ENCODE measurements at places on chromosomes 11 and 22.

- DNase-seq, result peak; percentile 29
Measured at GRCh38 chr11:3614742-3615171, 27.0 kb downstream of the ART5 start.

DNA sequence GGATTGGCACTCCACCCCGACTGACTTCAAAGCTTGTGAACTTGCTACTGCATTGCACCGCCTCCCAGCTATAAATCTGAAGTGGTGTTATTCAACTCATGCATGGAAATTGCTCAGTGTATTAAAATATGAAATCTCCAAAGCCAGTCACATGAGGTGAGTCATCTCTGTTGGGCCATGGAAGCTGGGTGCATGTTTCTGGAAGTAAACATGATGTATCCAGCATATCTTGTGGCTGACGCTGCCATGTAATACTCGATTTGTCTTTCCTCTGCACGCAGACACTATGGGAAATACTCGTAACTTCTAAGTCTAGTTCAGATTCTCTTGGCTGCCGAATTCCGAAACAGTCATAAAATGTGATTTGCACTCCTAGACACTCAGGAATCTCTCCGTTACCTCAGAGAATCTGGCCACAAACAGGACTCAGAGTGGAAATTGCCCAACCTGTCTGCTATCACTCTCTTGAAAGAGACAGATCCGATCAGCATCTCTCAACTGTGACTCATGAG lies 154.9 kb upstream of the MPPED2 start:
- DNase-seq, result no peak

GRCh38 chr11:12172493-12173013 lies 62.2 kb downstream of the MICAL2 start:
- no peak for DNase-seq

DNA sequence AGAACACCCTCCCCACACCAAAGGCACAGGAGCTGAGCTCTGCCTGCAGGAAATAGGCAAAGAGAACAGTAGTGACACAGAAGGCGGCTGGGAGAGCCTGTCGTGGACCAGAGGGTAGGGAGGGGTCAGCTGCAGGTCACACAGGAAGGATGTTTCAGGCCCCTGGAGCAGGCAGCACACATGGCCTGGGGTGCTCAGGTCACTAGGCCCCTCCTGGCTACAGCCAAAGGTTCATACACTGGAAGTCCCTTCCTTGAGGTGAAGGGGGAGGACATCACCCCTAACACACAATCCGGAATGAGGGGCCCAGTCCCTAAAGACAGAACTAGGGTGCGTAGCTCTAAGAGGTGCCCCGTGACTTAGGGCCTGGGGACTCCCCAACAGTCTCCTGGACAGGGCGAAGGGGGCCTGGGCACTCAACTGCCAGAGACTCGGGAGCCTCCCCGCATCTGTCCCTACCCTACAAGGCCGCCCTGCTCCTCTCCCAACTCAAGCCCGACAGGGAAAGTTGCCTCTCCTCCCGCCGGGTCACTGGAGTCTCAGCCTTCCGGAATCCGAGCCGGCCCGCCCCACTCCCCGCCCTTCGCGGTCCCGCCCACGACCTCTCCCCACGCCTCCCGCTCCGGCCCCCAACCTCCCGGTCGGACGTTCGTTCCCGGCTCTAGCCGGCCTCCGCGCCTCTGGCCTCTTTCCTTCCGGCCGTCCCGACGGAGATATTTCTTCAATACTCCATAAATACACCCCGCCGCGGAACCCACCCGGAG lies at the start of gene CYB5R2:
TSS of gene CYB5R2 (minus strand) at position 541 of the 764 bp plus-strand sequence. CDS start 675 bp downstream, outside the sequence.
- peak; percentile 88 for DNase-seq

DNA sequence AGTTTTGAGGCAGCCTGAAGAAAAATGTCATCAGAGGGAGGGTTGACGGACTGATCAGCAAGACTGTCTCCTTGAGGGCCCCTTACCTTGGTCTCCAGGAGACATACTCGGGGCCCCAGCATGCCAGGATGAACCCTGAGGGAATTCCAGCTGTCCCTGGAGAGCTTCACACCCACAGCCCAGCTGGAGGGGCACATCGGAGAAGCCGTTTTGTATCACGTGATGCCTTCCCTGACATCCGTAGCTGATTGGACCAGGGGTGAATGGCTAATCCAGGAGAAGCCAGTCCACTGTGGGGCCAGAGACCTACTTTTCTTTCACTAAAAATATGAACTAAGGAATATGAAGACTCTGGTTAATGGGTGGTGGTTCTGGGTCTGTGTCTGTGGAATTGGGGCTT lies 86.0 kb upstream of the TP53I11 start:
- peak; percentile 10 for DNase-seq

DNA sequence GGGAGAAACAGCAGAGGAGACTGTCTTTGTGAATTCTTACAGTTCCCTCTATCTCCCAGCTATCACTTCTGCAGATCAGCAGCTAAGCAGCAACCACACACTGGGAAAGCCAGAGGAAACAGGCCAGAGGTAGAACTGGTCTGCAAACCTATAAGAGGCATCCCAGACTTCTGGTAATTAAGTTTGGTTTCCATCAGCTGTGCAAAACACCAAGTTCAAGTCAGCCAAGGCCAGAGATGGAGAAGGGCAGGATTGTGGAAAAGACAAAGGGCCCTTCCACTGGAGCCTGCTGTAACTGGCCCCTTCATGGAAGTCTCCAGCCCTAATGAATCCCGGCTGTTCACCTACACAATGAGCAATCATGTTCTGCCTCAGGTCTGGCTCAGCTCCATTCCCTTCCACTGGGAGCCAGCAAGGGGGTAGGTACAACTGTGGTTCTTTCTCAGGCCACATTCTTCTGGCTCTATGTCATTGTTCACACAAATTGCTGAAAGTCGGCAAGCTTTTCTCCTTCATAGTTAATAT lies 4.6 kb upstream of the PAMR1 start:
- DNase-seq, result peak; percentile 53

DNA sequence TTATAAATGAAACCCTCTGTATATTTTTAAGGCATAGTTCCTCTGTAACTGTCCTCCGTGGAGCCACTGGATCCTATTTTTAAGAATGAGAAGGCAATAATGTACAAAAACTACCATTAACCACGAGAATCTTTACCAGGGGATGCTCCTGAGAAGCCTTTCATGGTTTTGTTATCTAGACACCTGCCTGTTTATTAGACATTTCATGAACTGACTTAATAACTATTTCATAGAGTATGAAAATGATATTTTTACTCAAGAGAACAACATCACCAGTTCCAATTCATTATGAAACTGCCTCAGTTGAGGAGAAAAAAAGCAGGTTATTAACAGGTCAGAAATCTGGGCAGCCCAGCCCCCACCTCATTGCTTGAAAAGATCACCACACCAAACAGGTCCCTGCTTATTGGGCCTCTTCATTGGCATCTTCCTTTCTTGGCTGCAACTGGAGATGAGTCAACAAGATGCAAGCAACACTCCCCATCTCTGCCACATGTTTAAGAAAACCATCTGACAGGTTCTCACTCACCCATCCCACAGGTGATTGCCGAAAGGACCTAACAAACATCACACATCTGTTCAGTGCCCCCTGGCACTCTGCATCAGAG lies 27.8 kb downstream of the ETS1 start:
- DNase-seq, result no peak

- peak; percentile 55 for DNase-seq
Measured at GRCh38 chr11:34601085-34601444, 19.8 kb upstream of the EHF start.

DNA sequence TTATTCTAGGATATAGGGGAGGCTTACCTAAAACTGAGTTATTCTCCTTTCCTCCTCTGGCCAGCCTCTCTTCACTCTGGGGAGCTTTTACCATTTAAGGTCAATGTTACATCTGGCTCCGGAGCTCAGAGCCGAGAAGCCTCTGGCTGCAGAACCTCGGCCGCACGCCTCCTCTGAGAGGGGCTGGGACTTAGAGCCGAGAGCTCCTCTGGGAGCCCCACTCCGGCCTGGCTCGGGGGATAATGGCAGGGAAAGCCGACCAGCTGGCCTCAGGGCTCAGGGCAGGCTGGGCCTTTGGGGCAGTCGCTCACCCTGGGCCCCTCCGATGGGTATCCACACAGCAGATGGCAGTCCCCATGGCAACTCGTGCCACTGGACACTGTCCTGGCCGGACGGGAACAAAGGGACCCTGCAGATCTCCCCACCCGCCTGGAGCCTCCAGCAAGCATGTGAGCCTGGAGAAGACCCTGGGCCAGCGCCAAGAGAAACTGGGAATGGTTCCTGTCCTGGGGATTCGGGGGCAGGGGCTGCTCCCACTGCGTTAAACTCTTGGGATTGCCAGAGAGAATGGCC lies at the start of gene IRAG1:
TSS of gene IRAG1 (minus strand) at position 247 of the 573 bp plus-strand sequence. CDS start at position 94, 153 bp downstream.
- peak; percentile 63 for DNase-seq

GRCh38 chr22:29152045-29152953 lies 53.4 kb upstream of the EMID1 start:
- DNase-seq, result peak; percentile 43

- peak; percentile 38 for DNase-seq
Measured at GRCh38 chr22:19419086-19419463, 12.5 kb downstream of the HIRA start.

- no peak for DNase-seq
Measured at GRCh38 chr11:14148653-14149273, 186.2 kb downstream of the SPON1 start.

- DNase-seq, result no peak
Measured at GRCh38 chr22:49608228-49608627, 219.4 kb downstream of the BRD1 start.

DNA sequence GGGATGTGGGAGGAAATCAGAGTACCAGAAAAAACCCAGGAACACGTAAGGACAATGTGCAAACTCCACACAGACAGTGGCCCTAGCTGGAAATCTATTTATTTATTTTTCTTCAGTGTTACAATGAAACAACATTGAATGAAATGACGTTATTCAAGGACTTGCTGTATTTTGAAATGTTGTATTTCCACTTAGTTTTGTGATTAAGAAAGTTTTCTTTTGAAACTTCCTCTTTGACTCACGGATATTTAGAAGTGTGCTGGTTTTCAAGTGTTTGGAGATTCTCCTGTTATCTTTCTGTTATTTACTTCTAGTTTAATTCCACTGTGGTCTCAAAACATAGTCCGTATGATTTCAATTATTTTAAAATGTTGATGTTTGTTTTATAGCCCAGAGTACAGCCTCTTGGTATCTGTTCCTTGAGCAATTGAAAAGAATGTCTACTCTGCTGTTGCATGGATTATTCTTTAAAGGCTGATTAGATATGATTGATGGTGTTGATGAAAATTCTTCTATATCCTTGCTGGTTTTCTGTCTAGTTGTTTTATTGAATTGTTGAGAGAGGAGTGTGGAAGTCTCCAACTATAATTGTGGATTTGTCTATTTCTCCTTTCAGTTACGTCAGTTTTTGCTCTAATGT lies 141.0 kb downstream of the ARHGAP20 start:
- no peak for DNase-seq

- no peak for DNase-seq
Measured at GRCh38 chr11:12106501-12106900, 3.9 kb upstream of the MICAL2 start.

DNA sequence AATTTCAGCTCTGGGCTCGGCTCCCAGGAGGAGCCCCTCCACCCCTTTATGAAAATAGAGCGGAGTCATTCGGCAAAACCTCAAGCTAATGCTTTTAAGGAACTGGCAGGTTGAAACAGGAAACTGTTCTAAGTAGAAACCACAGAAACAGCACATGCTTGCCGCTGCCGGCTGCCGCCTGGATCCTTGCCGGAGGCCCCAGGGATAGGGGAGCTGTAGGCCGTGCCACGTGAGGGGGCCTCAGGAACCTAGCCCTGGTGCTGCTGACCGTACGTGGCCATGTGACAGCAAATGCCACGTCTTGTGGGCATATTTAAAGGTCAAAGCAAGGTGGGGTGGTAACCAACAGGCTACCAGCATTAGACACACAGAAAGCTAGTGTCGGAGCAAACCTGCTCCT lies 77.9 kb upstream of the TIMP3 start:
- peak; percentile 91 for DNase-seq

- DNase-seq, result peak; percentile 23
Measured at GRCh38 chr11:73907191-73907590, 30.4 kb downstream of the PAAF1 start.

GRCh38 chr11:1754376-1755150 lies 4.2 kb upstream of the IFITM10 start:
- no peak for DNase-seq

DNA sequence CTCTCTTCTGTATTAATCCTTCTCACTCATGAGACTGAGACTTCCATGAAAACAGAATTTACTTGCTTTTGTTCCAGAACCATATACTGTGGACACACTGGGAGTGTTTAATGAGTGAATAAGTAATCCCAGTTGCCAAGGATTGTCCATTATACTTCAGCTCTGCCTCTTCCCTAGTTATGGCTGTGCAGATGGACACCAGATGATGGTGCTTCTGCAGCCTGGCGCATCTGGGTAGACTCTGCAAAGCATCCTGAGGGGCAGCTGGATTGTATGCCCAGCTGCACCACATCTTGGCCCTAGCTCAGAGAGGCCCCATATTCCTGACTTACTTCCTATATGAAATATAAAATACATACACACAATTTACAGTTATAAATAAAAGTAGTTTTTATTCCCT lies 43.5 kb downstream of the DBX1 start:
- no peak for DNase-seq

- DNase-seq, result peak; percentile 99
Measured at GRCh38 chr11:62709247-62710000, 1.9 kb downstream of the GNG3 start.

DNA sequence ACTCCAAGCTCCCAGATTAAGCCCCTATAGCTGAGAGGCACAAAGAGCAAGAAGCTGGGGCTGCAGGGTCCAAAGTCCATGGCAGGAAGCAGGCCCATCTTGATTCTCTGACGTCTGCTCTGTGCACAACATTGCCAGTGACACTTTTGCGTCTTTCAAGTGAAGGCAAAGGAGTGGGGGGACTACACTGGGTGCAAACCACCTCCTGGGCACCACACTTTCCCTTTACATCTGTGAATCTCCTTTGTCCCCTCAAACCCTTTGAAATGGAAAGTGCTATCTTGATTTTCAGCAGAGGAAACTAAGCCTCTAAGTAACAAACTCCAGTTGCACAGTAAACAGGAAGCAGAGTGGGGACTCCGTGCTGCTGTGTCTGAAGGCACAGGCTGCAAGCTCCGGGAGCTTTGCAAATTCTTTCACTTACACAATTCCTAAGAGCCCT lies 428.0 kb downstream of the LARGE1 start:
- no peak for DNase-seq

DNA sequence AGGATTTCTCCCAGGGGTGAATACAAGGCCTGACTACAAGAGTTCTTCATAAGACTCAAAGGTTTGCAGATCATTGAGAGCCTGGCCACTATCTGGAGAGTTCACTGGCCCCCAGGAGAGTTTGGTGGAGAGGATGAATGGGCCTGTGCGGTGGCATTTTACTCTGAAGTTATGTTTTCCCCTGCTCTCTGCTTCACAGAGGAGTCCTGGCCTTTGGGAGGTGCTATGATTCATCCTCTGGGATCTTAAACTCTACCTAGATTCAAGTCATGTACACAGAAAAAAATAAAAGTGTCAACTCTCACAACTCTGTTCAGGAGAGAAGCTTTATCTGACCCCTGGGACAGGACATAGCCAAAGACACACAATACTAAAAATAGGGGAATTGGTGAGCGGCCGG lies 159.1 kb upstream of the CARD18 start:
- no peak for DNase-seq

DNA sequence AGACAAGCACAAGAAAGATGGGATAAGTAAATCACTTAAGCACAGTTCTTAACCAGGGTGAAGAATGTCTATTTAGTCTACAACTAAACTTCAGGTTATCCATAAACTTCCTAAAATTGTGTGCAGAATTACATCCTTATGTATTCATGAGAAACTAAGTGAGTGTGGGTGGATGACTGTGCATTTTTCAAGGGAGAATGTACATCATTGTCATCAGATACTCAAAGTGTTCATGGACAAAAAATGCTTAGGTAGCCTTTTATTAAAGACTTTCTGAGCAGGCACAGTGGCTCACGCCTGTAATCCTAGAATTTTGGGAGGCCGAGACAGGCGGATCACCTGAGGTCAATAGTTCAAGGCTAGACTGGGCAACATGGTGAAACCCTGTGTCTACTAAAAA lies 2023.8 kb downstream of the LRRC4C start:
- DNase-seq, result no peak
